ENCODE measurements at places on chromosomes 3 and 15. TPM values are rescaled to one million over a fixed set of nuclear protein-coding genes. Genes with fewer than 3 reads are reported as not detected.

GRCh38 chr3:78689378-78689777 is 1078.4 kb downstream of the ROBO1 start:
- ATAC-seq: no peak

DNA sequence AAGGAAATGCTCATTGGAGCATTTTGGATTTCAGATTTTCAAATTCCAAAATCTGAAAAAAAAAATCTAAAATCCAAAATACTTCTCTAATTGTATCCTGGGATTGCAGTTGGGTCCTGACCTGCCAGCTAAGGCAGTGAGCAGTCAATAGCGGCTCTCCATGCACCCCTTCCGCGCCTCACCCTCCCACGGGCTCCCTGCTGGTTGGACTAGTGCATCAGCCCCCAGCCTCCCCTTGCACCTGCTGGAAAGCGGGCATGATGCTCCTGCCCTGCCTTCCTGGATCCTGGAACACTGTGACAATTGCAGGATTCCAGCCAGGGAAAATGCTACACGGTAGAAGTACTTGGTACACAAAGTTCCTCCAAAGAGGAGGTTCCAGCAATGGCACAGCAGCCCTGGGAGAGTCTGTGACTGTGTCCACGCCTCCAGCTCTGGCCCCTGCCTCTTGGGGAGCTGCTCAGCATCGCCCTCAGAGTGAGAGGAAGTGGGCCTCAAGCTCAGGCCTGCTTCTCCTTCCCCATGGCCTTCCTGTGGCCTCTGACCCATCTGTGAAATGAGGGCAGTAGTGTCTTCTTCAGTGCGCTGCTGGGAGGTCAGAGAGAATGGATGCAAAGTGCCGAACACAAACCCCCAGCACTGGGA is 39.5 kb upstream of the CHRNB4 start:
- ATAC-seq: no peak

- no peak for ATAC-seq
Measured at GRCh38 chr15:52146776-52147175, 34.2 kb upstream of the BCL2L10 start.

DNA sequence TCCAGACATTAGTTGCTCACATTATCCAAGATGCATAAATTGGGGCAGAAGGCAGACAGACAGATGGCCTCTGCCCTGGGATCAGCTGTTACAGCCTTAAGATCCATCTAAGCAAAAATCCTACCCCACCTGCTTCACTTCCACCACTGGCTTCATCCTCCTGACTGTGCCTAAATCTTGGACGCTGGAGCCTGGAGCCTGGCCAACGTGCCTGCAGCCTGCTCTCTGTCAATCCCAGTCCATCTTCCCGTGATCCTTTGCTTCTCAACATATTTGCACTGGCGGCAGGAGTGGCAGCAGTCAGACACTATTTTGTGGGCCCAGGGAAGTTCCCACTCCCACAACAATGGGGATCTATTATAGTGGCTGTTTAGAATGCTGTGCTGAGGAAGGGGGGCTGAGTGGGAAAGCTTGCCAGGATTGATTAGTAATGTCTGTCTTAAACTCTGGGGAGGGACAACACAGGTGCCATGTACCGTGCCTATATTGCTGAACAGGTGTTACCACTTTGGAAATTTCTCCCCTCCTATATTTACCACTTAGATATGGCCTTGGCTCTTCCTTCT is 121.2 kb downstream of the MEGF11 start:
- no peak for ATAC-seq

DNA sequence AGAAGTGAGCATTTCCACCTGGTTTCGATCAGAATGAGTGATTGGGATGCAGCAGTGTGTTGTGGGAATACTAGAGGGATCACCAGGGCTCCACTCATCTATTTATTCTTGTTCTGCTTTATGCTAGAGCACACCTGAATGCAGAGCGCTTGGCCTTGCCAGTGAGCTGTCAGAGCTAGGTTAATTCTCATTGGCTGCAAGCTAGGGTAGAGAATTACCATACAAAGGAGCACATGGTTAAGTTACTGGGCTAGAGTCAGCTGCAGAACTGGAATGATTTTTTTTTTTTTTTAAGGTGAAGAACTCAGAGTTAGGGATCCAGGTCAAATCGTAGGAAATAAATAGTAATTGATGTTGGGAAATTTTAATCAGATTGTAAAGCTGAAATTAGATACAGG is 8.8 kb downstream of the EIF2AK4 start:
- peak; percentile 56 for ATAC-seq

The IGF2BP2 gene
- 4.9 TPM for total RNA-seq

DNA sequence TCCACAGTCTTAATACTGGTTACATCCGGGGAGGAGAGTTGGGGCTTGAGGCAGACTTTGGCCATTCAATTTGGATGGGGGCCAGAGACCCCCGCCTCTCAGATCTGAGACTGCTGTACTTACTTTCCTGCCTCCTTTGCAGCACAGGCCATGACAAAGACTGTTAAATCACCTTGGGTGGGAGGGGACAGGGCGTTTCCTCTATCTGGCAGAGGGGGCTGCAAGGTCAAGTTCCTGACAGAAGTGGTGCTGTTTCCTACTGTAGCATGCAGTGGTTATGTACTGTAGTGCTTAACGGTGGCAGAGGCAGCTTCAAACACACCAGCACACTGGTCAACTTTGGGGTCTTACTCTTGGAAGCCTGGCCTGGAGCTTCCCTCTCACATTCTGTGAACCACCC is 261.2 kb upstream of the LRRFIP2 start:
- no peak for ATAC-seq

The CHST2 gene
- 1.5 TPM for total RNA-seq

DNA sequence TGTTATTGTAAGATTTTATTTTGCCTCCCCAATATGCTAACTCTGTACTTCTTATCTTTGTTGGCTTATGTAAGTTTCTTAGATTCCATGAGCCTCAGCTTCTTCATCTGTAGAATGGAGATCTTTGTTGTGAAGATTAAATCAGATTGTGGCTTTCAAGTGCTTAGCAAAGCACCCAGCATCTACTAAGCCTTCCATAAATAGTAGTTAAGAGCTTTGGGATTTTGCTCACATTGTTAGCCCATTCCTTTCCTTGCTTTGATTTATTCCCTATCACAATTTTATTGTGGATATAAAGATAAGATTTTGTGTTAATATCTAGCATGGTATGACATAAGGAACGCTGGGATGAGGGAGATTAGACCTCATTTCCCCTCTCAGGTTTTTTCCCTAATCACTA is 501.4 kb downstream of the PYDC2 start:
- no peak for ATAC-seq

The ABHD2 gene
- total RNA-seq: 49.1 TPM

DNA sequence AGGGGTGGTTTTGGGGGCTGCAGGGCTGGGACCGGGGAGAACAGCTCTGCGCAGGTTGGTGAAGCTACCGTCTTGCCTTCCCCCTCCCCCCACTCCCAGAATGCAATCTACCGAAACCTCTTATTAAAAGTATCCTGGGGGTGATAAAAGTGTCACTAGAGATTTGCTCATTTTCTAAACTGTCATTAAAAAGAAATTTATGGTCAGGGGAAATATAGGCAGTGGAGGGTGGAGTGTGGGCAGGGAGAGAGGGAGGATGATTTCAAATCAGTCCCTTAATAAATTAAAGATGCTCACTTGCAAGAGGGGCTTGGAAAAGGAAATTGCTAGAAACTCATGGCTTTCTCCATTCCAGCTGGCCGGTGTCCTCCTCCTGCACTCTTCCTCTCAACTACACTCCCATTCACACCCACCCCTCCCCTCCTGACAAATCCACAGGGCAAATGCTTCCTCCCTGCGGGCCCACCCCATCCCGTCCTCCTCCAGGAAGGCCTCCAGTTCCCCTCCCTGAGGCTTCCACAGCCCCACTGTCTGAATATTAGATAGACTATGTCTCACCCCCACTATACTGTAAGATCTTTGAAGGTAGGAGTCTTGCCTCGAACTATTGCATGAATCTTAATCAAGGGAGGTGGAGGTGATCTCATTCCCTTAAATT is 83.9 kb downstream of the TLE3 start:
- no peak for ATAC-seq

DNA sequence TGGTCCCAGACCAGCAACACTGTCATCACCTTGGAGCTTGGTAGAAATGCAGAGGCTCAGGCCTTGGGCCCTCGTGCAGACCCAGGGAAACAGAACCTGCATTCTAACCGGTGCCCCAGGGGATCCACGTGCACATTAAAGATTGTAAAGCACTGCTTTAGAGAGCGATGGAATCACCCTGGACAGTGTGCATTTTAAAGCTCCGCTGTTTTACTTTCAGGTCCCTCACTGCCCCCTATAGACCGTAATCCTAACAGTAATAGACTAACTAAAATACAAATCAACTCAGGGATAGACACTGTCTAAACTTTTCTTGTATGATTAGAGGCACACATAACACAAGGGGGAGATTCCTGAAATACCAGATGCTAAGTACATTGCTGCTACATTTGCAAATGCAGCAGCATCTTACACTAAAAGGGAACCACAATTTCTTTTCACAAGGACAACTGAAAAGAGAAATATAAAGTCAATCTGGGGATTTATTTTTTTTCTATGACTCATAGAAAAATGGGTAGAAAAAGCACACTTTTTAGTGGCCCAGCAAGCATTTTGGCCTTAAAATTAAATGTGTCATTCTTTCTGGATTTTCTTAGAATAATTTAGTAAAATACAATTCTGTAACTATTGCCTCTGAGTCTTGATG is 10.5 kb upstream of the SH3GL3 start:
- ATAC-seq: peak; percentile 80

GRCh38 chr15:48580736-48581135 is 64.8 kb downstream of the FBN1 start:
- no peak for ATAC-seq

The BLM gene
- total RNA-seq: 4.3 TPM

The MORC1 gene
- not detected for total RNA-seq

The FBXW12 gene
- total RNA-seq: not detected

- peak; percentile 96 for ATAC-seq
Measured at GRCh38 chr15:80709542-80709941, 14.4 kb downstream of the ABHD17C start.

GRCh38 chr3:60268123-60268522 is 983.1 kb downstream of the FHIT start:
- no peak for ATAC-seq

- ATAC-seq: no peak
Measured at GRCh38 chr3:42081838-42082473, 9.2 kb upstream of the TRAK1 start.

DNA sequence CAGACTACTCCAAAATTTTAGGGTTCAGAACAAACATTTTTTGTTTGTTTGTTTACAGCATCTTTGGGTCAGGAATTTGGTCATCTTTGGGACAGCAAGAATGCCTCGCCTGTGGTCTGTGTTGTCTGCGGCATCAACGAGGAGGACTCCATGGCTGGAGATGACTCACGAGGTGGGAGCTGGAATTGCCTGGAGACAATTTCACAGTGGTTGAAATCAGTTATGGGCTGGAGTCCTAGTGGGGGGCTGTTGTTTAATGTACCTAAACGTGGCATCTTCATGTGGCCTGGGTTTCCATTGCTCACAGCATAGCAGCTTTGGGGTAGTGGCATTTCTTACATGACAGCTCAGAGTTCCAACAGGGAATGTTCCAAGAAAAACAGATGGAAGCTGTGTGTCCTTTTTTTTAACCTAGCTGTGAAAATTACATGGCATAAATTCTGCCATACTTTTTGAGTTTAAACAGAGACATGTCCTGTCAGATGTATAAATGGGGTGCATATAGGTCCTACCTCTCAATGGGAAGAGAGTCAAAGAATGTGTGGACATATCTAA is 507.3 kb upstream of the CBLB start:
- ATAC-seq: no peak

All from esophagus mucosa (tissue), 1 donor.